ENCODE measurements at places on chromosomes 13 and 19. TPM values are rescaled to one million over a fixed set of nuclear protein-coding genes. Genes with fewer than 3 reads are reported as not detected.

PSG1 gene
- polyA plus RNA-seq = not detected

RFPL4AL1 gene
- polyA plus RNA-seq = 0.48 TPM

CFD gene
- 3.6 TPM for polyA plus RNA-seq

GSX1 gene
- polyA plus RNA-seq = not detected

DHX34 gene
- 9.7 TPM for polyA plus RNA-seq

TMEM238 gene
- not detected for polyA plus RNA-seq

CYP2A6 gene
- not detected for polyA plus RNA-seq

RTBDN gene
- polyA plus RNA-seq = not detected
